Fibroblast of gingiva (primary cell): ENCODE measurements at places on chromosomes 3 and 15.

DNA sequence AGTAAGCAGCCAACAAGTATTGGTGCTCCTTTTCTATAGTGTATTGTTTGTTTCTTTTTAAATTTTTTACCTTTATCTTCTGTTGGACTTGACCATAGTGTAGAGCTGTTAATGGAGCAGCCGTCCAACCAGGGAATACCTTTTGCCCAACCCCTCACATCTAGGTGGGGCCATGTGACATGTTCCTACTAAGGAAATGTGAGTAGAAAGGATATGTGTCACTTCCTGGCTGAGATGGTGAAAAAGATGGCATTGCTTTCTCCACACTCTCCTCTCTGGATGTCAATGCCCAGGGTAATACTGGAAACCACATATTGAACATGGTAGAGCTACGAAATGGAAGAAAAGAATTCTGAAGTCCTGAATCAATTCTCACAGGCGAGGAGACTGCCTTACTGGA, 218.8 kb downstream of the TBL1XR1 start:
- DNase-seq: no peak

GRCh38 chr3:120341658-120342346, 7.4 kb downstream of the LRRC58 start:
- no peak for DNase-seq

- DNase-seq: no peak
Measured at GRCh38 chr3:17709236-17709810, 33.1 kb downstream of the TBC1D5 start.

DNA sequence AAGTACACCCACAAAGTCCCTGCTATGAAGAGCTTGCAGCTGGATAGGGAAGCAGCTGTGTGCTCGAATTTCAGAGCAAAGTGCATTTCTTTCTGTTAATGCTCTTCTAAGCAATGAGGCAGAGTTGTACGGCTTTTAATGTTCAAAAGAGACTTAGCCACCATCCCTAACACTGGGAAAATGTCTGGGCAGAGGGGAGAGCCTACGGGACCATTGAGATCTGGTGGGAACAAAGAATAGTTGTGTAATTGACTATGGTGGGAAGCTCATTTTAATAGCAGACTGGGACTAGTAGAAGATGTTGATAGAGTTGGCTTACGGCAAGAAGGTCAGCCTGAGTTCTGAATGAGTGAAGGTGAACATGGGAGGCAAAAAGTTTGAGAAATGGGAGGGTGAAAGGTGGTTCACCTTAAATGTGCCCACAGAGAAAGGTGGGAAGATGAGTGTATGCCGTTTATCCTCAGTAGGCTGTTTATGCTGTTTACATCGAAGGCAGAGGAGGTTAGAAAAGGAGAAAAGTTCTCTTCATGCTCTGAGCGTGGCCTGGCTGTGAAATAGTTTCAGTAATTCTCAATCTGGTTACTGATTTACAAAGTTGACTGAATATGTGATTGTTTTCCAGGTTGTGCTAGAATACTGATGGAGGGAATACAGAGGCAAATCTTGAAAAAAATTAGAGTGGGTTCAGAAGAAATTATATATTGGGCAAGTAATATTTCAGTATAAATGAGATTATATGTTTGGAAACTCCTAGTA, 22.9 kb upstream of the UTS2B start:
- DNase-seq: no peak

DNA sequence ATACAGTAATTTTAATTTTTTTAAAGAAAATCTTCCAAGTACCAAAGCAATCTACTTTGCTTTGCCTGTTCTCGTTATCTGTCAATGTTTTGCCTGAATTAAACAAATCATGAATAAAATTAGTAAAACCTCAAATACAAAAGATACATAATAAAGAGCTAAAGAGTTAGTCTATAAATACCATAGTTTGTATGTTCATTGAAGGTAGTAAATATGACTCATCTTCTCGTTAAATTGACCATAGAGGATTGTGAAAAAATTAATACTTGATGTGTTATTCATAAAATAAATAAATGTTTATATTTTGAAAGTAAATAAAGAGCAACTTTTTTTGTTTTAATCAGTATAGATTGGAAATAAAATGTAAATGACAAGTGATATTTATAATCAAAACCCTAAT, 246.5 kb upstream of the PLSCR5 start:
- DNase-seq: no peak

DNA sequence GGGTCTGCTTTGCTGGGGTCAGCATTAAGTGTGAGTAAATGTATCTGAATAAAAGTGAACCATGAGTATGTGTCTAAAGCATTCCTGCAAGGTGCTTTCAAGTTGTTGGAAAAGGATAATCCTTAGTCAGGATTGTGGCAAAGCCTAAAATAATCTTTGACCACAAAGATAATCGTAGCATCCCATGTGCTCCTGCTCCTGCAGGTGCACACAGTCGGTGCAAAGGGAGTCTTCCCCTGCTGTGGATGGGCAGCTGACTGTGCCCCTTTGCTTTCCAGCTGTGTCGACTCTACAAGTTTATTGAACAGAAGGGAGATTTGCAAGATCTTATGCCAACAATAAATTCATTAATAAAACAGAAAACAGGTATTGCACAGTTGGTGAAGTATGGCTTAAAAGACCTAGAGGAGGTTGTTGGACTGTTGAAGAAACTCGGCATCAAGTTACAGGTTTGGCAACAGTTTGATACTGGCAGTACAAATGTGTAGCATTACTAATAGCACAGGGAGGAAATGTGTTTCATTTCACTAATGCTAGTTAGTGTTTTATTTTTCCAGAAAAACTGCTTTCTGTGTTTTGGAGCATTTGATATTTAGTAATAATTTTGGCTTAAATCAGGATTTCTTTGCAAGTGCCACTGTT, 22.6 kb downstream of the SRP14 start:
- DNase-seq: peak; percentile 79

GRCh38 chr3:105791919-105792786, 76.7 kb downstream of the CBLB start:
- peak; percentile 98 for DNase-seq

DNA sequence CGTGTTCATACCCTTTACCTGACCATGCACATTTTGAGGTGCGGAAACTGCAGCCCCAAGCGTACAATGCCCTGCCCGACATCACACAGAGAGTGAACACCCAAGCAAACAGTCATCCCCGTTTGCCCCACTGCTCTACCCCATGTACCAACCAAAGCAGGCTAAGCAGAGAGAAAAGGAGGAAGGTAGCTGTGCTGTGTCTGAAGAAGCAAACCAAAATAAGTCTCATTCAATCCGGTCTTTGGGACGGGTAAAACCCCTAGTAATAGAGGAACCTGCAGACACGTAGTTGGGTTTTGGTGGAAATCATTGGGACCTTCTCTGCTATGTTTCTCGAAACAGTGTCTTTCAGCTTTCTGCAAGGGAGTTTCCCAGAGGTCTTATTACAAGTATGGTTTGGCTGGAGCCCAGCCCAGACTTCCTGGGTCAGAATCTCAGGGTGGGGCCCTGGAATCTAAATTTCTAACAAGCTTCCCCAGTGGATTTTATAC, 164.6 kb upstream of the HES1 start:
- DNase-seq: no peak

DNA sequence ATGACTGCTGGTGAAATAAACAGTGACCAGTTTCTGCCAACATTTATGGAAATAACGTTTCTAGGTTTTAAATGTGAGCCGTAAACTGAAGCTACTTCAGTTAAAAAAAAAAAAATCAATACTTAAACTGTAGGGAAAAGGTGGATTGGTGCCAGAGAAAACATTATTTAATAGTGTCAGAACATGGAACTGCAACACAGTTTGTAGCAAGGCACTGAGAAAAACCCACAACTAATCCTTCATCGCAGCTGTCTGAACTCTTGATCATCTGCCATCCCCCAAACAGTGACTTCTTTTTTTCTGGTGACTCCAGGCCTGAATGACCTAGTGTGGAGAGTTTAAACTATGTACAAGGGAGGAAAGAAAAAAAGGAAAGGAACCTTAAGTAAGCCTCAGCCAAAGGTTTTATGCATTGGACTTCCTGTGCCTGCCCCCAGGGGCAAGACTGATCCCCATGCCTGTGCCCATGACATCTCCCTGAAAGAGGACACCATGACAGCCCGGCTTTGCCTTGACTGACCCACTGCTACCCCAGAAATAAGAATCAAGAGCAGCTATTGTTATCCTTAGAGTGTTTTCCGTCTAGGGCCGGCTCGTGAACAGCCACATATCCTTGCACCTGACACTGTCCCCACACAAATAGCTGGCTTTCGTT, 33.1 kb downstream of the CRTAP start:
- peak; percentile 42 for DNase-seq

- no peak for DNase-seq
Measured at GRCh38 chr3:11610700-11611275, 32.9 kb downstream of the VGLL4 start.

DNA sequence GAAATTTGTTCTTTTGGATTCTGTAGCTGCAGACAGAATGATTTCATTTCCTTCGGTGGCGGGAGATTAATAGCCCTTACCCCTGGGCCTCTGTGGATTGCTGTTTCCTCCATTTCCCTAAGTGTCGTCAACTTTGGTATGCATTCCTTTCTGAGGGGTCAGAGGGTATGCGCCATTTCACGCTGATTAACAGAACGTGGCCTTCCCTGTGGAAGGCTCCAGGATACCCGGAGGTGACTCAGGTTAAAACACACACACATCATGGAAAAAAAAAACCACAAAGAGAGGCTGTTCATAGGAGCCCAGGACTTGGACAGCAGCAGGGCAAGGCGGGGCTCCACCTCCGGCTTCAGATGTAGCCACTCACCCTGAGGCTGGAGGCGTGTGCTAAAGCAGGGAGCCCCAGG, 51.9 kb downstream of the EPHB1 start:
- peak; percentile 3 for DNase-seq

- no peak for DNase-seq
Measured at GRCh38 chr3:128537091-128537703, 44.2 kb upstream of the GATA2 start.

- no peak for DNase-seq
Measured at GRCh38 chr3:16839271-16840100, 45.3 kb upstream of the PLCL2 start.

GRCh38 chr3:24135280-24135679, 190.2 kb downstream of the NR1D2 start:
- peak; percentile 95 for DNase-seq

- no peak for DNase-seq
Measured at GRCh38 chr15:51932161-51932560, 39.4 kb downstream of the LEO1 start.

DNA sequence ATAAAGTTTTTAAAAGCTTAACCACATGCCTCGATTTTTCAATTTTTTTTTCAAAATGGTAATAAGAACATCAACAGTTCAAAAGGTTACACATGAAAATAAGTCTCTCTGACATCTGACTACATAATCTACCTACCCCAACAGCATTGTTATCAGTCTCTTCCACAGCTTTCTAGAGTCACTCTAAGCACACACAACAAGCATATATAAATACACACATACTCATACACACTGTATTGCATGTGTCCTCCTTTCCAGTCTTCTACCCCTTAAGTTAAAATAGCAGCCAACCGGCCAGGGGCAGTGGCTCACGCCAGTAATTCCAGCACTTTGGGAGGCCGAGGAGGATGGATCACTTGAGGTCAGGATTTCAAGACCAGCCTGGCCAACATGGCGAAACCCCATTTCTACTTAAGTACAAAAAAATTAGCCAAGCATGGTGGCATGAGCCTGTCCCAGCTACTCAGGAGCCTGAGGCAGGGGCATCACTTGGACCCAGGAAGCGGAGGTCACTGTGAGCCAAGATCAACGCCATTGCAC, 12.2 kb downstream of the TBL1XR1 start:
- peak; percentile 28 for DNase-seq

- DNase-seq: no peak
Measured at GRCh38 chr3:33001889-33002288, 50.4 kb downstream of the CCR4 start.

DNA sequence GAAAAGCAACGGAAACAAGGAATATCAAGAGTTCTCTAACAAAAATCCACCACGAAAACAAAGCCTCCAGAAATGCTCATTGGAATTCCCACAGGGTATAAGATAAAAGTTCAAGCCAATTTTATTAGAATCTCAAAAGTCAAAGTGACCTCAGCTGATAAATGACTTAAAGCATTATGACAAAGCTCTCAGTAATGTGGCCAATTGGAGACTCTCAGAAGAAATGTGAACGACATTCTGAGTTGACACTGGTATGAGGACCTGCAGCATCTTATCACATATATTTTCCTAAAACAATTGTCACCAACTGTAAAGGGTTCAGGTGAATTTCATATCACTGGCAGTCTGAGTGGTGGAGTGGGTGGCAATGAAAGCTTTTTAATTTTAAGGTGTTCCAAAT, 199.1 kb downstream of the FOXP1 start:
- no peak for DNase-seq

DNA sequence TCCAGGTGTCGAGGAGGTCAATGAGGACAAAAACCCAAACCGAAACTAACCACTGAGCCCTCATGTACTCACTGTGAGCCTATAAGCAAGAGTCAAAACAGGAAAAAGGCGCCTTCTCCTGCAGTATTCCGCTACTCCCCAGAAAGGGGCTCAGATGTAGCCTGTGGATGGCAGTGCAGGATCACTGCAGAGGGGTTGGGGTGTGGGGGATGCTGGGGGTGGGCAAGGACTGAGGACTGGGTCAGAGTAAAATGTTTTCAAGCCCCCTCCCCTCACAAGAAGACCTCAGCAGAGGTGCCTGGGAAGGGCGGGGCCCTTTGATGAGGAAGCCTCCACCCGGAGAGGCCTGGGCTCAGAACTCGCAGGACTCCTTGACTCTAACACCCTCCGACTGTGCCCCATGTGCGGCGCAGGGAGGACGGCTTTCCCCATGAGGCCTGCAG, 170.1 kb downstream of the OSBPL10 start:
- no peak for DNase-seq

DNA sequence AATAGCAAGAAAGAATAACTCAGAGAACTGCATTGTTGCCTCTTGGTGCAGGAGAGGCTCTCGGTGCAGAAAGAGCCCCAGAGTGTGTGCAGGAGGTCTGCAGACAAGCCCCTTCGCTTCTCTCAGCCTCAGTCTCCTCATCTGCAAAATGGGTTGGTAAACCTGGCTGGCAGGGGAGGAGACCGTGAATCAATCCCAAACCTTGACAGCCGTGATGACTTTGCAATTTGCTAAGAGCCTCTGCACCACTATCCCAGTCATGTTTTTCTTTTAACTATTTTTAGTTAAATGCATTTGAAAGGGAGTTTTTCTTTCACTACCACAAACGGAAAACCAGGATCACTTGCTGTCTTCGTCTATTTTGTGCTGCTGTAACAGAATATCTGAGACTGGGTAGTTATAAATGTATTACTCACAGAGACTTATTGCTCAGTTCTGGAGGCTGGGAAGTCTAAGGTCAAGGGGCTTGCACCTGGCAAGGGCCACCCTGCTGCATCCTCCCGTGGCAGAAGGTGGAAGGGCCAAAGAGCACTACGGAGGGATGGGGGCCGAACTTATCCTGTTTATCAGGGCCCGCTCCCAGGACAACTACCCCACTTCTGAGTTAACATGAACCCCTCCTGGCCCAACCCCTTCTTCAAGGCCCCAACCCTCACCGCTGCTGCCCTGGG, 14.2 kb upstream of the IQSEC1 start:
- DNase-seq: no peak

- DNase-seq: no peak
Measured at GRCh38 chr3:143252931-143253330, 133.4 kb downstream of the CHST2 start.

DNA sequence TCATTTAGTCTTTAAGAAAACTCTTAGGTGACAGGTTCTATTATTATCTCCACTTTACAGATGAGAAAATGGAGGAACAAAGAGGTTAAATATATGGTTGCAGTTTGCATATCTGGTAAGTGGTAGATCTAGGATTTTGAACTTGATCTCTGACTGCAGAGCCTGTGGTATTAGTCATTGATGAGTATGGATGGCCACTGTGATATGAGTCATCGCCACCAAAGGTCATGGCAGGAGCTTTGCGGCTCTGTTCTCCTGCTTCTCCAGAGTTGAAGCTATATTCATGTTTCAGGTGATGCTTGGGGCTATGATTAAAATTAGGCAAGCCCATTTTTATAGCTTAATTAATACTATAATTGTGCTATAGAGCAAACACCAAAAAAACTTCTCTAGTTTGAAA, 306.2 kb upstream of the DPPA4 start:
- DNase-seq: peak; percentile 12
